ENCODE measurements at places on chromosomes 2 and 18.
A peak's percentile ranks its signal among the peaks of the same experiment; 100 is the strongest.

DNA sequence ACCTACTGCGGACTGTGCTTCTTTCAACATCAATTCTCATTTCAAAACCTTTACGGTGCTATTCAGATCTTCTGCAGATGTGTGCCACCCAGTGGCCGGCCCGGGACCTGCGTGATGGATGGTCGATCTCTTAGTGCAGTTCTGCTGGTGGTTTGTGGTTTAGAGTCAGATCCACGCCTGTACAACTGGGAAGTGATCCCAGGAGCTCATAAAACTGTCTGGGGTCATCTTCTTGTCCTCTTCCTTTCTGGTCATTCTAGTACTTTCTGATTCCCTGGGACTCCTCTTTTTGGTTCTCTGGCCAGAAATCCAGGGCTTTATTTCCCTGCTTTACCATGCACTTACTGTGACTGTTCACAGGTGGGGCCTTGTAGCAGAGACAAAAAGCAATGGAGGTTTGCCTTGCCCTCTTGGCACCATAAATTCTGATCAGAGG, 15.8 kb upstream of the SELENOI start:
- DNase-seq, result peak; percentile 94

- no peak for DNase-seq
Measured at GRCh38 chr2:152537081-152537651, 180.1 kb downstream of the PRPF40A start.

DNA sequence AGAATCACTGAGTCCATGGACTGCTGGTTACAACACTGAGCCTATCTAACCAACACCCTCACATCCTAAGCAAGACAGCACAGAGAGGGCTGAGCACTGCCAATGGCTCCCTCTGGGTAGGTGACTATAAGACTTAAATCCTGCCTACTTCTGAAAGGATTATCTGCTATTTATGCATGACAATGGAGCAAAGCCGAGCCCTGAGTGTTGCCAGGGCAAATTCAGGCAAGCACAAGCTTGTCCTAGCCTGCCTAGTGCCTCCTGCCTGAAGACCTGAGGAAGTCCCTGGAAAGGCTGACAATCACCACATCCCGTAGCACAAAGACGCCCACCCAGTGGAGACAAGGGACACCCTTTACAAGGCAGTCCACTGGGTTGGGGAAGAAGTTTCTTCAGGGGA, 129.7 kb downstream of the OSR1 start:
- no peak for DNase-seq

GRCh38 chr2:50957896-50958295, 74.0 kb downstream of the NRXN1 start:
- DNase-seq, result no peak

DNA sequence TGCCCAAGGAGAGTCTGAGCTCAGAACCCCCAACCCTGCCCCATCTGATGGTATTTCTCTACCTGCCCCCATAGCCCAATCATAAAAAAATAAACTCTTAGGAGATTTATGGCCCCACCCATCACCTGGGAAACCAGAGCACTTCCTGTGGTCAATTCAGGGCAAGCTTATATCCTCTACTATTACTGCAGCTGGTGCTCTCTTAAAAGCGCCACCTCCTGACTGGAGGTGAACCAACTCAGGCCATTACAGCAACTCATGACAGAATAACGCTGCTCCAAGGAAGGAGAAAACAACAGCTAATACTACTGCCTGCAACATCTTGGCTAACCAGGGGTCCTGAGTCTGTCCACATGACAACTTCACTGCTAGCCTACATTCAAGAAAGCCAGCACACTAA, 195.7 kb downstream of the MTCL1 start:
- DNase-seq, result no peak

DNA sequence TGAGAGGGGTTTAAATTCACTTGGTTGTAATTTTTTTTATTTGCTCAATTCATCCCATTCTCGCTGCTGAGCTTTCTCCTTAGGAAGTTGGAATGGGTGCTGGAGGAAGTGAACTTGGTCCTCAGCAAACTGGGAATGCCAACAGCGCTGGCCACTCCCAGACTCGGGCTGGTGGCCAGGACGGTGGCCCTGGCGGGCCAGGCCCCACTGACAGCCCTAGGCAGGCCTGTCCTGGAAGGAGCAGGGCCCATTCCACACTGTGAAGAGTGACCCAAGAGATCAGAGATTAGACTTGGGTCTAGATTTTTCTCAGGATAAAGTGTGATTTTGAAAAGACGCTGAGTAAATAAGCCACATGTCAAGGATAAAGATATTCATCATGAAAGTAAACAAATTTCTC, 132.7 kb downstream of the HDAC4 start:
- DNase-seq, result no peak

- DNase-seq, result no peak
Measured at GRCh38 chr2:61959381-61960293, 54.2 kb downstream of the COMMD1 start.

DNA sequence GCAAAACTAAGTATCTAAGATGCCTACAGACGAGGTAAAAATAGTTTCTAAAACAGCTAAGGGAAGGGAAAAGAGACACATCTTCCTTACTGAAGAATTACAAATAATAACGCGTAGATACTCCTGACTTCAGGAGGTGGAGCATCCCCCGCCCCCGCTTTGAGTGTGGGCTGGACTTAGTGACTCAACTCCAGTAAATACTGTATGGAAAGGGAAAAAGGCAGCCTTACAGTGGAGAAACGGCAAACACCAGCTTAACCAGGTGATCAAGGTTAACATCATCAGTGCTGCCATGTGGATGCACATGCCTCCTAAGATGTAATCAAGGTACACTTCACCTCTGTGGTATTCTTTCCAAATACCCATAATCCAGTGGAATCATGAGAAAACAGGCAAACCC, 47.9 kb downstream of the HADHB start:
- DNase-seq, result no peak

GRCh38 chr18:77055429-77056300, 76.9 kb downstream of the MBP start:
- DNase-seq, result no peak

- DNase-seq, result no peak
Measured at GRCh38 chr2:217870528-217871011, 132.2 kb downstream of the TNS1 start.

DNA sequence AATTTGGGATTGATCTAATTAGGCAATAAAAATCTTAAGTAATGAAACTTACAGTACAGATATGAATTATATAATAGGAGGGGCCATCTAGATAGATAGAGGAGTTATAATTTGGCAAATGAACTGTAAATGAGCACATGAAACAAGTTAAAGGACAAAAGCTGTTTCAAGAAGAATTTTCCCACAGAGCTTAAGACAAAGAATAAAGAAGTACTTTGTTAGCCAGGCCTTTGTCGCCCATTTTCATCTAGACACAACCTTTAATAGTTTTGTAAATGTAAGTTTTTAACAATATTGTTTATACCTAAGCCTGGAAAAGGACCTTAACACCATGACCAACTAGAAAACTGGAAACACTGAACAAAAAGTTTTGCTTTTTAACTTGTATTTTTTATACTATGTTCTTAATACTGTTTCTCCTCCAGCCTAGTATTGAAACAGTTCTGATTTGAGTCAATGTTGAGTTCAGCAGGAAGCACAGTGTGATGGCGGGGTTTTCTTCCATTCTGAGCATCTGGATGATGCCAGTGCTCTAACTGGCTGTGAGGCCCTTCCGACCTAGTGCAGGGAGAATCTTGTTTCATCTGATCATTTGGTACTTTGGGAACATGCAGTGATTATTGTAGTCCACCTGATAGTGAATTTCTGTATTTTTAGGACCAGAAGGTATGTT, 37.6 kb downstream of the FARP2 start:
- no peak for DNase-seq

DNA sequence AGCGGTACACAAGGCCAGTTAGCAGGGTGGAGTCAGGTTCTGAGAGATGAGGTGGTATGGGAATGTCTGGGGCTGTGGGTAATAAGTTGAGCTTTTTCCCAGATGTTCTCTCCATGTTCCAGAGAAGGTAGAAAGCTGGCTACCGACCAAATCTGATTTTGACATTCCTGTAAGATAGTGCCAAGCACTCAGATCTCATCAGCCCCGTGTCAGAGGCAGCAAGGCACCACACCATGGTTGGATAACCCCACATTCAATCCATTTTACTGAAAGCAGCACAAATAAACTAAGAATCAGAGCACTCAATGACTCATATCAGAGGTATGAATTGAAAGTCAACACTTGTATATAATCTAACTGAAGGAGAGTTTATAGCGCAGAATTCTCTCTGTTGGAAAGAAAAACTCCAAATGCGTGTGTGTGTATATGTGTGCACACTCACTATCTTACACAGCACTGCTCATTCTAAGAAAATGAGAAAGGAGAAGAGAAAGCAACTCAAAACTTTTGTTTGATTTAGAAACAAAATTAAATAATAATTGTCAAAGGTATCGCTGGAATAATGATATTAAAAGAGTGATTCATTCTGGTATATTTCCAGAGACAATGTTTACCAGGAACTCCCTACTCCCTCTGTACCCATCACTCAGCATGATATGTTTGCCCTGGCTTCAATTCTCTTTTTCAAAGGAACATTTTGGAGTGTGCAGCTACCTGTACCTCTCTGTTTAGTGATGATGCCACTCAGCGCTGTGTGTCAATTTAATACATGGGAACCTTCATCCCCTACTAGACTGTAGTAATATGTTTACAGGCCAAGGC, 375.1 kb upstream of the ID2 start:
- DNase-seq, result no peak

DNA sequence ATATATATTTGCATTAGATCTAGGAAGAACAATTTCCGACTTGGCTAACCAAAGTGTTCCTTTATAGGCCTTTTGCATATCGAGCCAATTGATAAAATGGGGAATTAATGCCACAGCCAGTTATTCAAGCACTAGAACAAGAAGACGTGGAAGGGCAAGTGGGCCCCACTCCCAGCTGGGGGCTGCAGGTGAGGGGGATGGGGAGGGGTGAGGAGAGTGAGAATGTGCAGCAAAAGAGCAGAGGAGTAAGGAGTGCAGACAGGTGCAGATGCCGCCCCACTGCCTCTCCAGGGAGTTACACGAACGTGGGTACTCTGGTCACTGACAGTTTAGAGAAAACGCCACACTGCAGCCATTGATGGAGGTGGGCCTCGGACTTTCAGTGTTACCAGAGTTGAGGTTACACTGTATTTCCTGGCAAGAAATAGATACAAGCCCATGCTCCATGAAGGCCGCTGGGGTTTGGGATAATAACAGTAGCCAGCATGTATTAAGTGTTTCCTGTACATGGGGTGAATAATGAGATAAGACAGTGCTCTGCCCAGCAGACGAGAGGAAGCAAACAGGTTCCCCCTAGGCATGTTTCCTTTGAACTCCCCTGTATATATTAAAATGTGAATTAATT, 40.9 kb downstream of the GORASP2 start:
- peak; percentile 38 for DNase-seq

GRCh38 chr2:658426-658825, 18.8 kb downstream of the TMEM18 start:
- DNase-seq, result no peak

- DNase-seq, result no peak
Measured at GRCh38 chr2:43370705-43371104, 144.3 kb upstream of the ZFP36L2 start.
